ENCODE measurements at places on chromosomes 11 and 22.

- DNase-seq = no peak
Observed at GRCh38 chr11:35151241-35151640, 12.3 kb downstream of the CD44 start.

- no peak for DNase-seq
Observed at GRCh38 chr11:104286129-104286528, 122.2 kb upstream of the PDGFD start.

DNA sequence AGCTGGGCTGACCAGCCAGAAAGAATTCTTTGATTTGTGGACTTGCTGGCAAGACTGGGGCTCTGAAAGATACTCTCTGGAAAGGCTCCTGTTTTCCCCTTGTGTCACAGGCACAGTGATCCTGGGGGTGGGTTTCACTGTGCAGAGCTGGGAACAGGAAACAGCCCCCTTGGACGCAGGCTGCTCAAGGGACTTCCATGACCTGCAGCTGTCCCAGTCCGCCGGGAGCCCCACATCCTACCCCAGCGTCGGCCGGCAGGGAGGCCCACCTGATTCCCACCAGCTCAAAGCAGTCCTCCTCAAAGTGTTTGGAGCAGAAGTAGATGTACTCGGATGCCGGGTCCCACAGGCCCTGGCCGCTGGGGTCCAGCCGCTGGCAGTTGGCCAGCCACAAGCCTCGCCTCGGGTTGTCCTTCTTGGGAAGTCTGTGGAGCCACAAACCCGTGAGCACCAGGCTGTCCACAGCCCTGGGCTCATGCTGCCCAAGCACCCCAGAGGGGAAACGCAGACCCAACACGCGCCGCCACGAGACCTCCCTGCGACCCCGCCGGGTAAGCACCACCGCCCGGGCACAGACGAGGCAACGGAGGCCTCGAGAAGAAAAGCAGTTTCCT, 824 bp downstream of the THAP7 start:
- DNase-seq = no peak

DNA sequence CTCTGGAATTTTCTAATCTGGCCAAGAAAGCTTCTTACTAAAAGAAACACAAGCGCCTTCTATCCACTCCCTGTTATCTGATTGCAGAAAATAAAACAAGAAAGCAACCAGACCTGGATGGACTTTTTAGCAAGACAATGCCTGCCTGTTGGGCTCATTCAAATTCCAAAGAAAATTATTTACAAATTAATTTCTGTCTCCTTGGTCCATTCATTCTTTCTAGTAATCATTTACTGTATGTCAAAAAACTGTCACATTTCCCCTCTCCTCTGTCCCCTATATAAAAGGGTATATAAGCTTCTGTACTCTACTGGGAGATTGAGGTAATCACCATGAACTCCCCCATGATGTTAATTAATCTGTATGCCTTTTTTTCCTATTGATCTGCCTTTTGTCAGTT, 279.9 kb downstream of the DLG2 start:
- DNase-seq = no peak

DNA sequence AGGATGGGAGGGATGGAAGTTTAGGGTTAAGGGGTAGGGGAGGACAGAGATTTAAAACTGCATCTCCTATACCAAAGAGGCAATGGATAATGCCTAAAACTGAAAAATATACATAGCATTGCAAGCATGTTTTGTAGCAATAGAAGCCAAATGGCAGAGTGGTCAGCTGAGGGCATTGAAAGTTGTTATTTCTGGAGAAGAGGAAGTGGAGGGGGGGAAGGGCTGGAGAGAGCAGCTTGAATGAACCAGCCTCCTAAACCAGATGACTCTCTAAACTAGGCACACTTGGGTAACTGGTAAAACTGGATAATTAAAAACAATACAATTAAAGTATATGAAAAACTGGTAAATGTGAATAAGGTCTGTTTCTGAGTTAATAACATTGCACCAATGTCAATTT, 70.3 kb upstream of the TP53I11 start:
- DNase-seq = no peak

GRCh38 chr22:24094966-24095365, 83.9 kb downstream of the CABIN1 start:
- no peak for DNase-seq

GRCh38 chr11:9953994-9954626, 290.2 kb downstream of the SWAP70 start:
- DNase-seq = no peak

DNA sequence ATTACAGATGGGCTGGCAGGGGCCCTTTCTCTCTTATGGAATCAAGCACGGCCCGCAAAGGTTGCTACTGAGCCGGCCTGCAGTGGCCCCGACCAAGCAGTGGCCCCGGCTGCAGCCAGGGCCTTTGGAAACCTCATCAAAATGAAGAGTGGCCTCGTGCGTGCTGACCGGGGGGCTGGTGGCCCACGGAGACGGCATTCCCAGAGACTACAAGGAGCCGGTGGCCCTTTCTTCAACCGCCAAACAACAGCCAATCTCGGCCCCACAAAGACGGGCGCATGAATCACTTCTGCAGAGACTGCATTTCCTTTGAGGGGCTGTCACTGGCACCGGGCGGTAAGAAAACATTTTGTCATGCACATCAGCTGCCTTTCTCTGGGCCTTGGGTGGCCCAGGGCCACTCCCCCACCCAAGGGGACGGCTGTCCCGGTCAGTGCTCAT, 43.1 kb upstream of the FGF3 start:
- DNase-seq = no peak

- DNase-seq = no peak
Observed at GRCh38 chr11:17036666-17037658, 22.7 kb upstream of the PLEKHA7 start.

- no peak for DNase-seq
Observed at GRCh38 chr11:119520400-119520799, 97.4 kb upstream of the THY1 start.

GRCh38 chr11:85726381-85726780, 40.4 kb upstream of the CCDC89 start:
- no peak for DNase-seq

DNA sequence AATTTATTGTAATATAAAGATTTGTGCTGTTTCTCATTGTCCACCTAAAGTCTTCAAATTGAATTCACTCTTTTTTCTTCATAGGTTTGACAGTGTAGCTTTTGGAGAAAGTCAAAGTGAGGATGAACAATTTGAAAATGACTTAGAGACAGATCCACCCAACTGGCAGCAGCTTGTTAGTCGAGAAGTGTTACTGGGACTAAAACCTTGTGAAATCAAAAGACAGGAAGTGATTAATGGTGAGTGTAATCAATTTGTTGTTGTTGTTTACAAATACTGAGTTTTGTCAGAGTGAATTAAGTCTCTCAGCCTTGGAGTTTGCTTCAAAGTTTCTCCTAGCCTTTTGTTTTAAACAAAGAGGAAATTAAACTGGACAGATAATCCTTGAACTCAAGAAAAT, 53.6 kb upstream of the GRIK4 start:
- DNase-seq = no peak

DNA sequence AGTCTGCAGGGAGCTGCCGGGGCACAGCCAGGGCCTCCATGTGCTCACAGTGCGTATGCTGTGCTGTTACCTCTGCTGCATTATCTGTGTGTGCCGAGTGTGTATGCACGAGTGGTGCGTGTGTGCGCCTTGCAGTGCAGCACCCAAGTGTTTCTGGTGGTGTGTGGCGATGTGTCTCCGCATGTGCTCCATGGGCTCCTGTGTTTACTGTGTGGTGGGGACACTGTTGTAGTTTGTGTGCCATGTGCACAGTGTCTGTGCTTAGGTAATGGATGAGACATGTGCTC, 31.4 kb downstream of the KCNC1 start:
- no peak for DNase-seq

- no peak for DNase-seq
Observed at GRCh38 chr11:17855531-17856290, 121.1 kb downstream of the KCNC1 start.

GRCh38 chr22:17972385-17973191, 51.8 kb downstream of the MICAL3 start:
- DNase-seq = no peak

DNA sequence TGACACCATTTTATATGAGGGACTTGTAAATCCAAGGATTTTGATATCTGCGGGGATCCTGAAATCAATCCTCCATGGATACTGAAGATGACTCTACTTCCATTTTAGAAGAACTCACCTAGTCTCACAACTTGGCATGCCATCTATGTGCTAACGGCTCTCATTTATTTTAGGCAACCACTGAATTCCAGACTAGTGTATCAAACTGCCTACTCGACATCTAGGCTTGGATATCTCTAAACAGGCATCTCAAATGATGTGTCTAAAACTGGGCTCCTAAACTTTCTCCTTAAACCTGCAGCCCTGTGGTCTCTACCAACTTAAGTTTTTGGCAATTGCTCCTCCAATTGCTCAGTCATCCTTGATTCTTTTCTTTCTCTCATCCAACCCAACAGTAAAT, 31.2 kb upstream of the CLNS1A start:
- DNase-seq = no peak

- DNase-seq = no peak
Observed at GRCh38 chr11:112962579-112963367, 1.6 kb downstream of the NCAM1 start.

DNA sequence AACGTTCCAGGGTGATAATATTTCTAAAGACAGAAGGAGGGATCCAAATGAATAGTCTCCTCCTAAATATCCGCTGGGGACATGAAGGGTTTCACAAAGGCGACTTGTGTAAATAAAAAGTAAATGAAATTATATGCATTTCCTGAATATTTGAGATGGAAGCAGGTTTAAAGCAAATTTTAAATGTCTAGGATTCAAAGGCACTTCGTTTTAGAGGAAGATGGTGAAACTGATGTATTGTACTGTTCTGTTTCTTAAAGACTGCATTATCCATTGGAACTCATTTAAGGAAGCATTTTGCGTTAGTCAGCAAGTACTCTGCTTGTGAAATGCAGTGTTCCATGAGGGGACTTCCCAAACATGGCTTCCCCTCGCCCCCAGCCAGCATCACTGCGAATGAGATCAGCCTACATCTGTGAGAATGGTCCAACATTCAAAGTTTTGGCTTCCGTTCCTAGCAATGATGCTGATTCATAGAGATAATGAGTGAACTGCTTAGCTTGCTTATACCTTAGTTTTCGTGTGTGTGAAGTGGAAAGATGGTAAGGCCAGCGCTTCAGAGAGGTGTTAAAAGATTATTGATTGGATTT, 1.5 kb downstream of the RAB39A start:
- no peak for DNase-seq

GRCh38 chr11:64516226-64516625, 74.8 kb upstream of the SLC22A12 start:
- DNase-seq = no peak

- DNase-seq = no peak
Observed at GRCh38 chr11:9315078-9315688, 790 bp upstream of the TMEM41B start.

DNA sequence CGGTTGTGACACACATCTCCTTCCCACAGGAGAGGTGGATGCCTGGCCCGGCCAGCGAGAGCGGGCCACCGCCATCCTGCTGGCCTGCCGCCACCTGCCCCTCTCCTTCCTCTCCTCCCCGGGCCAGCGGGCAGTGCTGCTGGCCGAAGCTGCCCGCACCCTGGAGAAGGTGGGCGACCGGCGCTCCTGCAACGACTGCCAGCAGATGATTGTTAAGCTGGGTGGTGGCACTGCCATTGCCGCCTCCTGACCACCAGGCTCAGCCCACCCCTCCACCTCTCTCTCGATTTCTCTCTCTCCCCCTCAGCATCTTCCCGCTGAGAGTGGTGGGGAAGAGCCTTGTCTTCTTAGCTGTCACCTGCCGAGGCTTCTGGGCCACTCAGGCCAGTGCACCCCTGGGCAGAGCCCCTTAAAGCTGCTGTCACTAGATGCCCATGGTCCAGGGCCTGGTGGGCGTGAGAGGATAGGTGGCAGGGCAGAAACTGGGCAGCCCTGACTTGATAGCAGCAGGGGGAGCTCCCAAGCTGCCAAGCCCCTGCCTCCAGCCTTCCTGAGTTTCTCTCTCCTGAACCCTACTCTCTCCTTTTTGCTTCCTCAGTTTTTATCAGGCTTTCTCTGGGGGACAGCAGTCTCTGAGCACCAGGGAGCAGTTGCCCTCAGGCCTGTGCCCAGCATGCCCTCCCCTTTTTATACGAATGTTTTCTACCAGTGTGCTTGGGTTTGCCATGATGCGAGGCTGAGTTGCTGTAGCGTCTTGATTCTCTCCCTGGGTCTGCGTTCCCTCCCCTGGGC, 9.3 kb downstream of the SHISA8 start:
- DNase-seq = no peak

- no peak for DNase-seq
Observed at GRCh38 chr11:126567419-126567818, 211.9 kb downstream of the ST3GAL4 start.

DNA sequence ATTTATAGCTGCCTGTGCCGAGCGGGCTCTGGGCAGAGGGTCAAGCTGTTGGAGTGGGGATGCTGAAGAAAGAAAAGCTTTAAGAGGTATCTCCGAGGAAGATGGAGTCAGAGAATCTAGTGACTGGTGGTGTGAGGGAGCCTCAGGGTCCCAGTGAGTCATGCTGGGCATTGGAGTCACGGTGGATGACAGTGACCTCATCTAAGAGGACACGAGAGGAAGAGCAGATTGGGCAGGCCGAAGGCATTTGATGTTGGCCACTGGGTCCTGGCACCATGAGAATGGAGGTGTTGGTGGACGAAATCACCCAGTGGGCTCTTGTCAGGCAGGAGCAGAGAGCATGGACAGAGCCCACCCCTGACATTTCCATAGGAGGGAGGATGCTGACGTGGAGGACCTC, 68.4 kb downstream of the TBC1D22A start:
- DNase-seq = no peak

GRCh38 chr22:48379371-48379770, 1448.3 kb downstream of the BRD1 start:
- DNase-seq = no peak

DNA sequence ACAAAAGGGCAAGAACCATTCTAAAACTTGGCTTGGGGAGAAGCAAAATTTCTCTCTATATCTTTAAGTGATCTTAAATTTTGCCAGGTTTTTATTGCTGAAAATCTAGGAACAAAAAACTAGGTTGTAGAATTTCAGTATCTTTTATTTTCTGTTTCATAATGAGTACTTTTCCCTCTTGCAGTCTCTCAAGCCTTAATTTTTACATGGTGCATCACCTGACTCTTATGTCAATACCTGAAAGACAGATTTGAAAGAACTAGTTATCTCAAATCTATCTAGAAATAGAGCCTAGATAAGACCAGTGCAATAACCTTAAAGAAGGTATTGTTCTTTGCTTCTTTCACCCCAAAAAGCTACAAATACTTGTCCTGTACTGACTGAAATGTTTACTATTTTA, 122.1 kb downstream of the TRIM44 start:
- DNase-seq = no peak
